ENCODE measurements at places on chromosomes 1 and 21. TPM values are rescaled to one million over a fixed set of nuclear protein-coding genes. Genes with fewer than 3 reads are reported as not detected.

- DNase-seq = no peak
Observed at GRCh38 chr1:110164725-110165350, 14.5 kb downstream of the SLC6A17 start.

GRCh38 chr1:243758647-243759046, 91.4 kb downstream of the AKT3 start:
- no peak for DNase-seq

DVL1 gene
- total RNA-seq = 58.5 TPM

DNA sequence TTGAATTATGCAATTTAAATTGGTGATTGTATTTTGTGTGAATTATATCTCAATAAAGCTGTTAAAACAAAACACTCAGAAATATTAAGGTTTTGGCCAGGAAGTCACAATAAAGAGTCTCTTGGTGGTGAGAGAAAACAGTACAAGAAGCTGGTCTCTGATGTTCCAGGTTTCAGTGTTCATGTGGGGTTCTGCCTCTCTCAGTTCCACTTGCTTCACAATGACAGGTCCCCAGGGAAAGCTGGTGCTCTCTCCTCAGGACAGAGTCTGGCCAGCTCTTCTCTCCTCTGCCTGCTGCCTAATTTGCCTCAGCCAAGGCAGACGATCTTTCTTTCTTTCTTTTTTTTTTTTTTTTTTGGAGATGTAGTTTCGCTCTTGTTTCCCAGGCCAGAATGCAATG, 342.9 kb upstream of the PLXNA2 start:
- no peak for DNase-seq

- no peak for DNase-seq
Observed at GRCh38 chr1:114234408-114235124, 80.9 kb upstream of the SYT6 start.

DNA sequence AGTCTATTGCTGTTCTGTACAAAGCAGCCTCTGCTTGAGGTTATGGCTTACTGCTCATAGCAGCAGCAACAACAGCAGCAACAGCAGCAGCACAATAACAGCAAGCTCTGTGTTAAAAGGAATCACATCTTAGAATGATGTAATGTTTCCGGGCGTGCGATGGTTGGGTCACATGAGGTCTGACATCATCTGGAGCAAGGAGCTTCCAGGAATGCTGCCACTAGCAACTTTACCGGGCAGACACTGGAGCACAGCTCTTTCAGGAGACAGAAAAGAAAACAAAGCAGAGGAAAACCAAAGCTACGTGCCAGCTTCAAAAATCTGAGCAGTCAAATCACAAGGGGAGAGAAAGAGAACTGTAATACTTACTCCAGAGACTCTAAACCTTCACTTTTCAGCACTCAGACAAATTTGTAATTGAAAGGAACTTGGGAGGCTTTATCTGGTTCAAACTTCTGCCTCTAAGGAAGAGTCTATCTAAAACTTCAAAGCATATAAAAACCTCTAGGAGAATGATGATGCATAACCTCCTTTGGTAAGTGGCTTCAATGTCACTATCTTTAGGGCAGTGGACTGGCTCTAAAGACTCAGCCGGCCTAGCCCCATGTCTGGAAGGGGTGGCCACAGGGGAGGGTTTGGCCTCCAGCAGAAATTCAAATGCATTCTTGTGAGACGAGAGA, 28.3 kb upstream of the RAB3GAP2 start:
- peak; percentile 70 for DNase-seq

CD1B gene
- total RNA-seq = not detected

DNA sequence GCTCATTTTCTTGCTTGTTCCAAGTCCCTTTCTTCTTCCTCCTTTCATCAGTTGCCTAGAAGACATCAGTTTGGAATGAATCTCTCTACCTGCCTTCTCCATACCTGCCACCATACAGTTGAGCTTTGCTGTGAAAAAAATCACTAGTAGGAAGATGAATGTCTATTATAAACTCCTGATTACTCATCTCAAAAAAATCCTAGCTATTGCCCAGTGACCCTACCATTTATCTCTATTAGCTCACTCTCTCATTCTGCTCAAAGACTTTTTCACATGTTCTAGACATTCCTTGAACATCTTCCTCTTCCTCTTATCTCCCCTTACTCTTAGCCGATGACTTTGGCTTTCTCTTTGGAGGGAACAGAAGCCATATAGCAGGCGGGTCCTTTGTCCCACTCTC, 49.7 kb upstream of the HMGB4 start:
- DNase-seq = no peak

GRCh38 chr1:26913754-26914619, at the start of gene NR0B2:
Gene NR0B2, minus strand, starts transcription at chr1:26913975. Its CDS starts 35 bp downstream, at chr1:26913940.
- DNase-seq = no peak

NHLH1 gene
- total RNA-seq = 0.32 TPM

GRCh38 chr1:246157516-246157915, 349.6 kb downstream of the SMYD3 start:
- no peak for DNase-seq

GRCh38 chr1:85573322-85573721, 7.2 kb upstream of the CCN1 start:
- DNase-seq = no peak

- DNase-seq = no peak
Observed at GRCh38 chr1:168861421-168862004, 132.5 kb upstream of the DPT start.

Measured in mesothelial cell of epicardium (in vitro differentiated cells).